ENCODE measurements at places on chromosomes 4 and X. TPM values are rescaled to one million over a fixed set of nuclear protein-coding genes. Genes with fewer than 3 reads are reported as not detected.

Gene ATRX
- total RNA-seq, result 66.2 TPM

Gene CXCL6
- 139 TPM for total RNA-seq

Gene DTHD1
- not detected for total RNA-seq

Gene TMPRSS11F
- total RNA-seq, result not detected

Gene PPEF2
- not detected for total RNA-seq

Gene STATH
- total RNA-seq, result not detected

Gene CCKAR
- total RNA-seq, result 0.05 TPM

Gene FHDC1
- total RNA-seq, result 3.6 TPM

Gene PLP1
- not detected for total RNA-seq

Gene EFNB1
- 79.7 TPM for total RNA-seq

Gene ATP10D
- 76.8 TPM for total RNA-seq

Gene SRD5A3
- 12.0 TPM for total RNA-seq

Gene NAT8L
- total RNA-seq, result 0.17 TPM

Gene CSAG2
- total RNA-seq, result not detected

Gene ERVMER34-1
- total RNA-seq, result 5.4 TPM

Gene CSAG3
- total RNA-seq, result not detected

Gene NXF3
- total RNA-seq, result not detected

Gene P2RY4
- total RNA-seq, result 0.15 TPM

Gene NBDY
- total RNA-seq, result 6.8 TPM

Gene NPNT
- total RNA-seq, result 47.2 TPM

Gene RS1
- 0.17 TPM for total RNA-seq

Gene TMPRSS11D
- total RNA-seq, result not detected

Gene CLTRN
- 3.0 TPM for total RNA-seq

Gene SCFD2
- total RNA-seq, result 19.1 TPM

Gene HERC6
- 27.4 TPM for total RNA-seq

Gene XKRX
- 0.30 TPM for total RNA-seq

Gene GAGE2A
- not detected for total RNA-seq

Gene TSPAN5
- total RNA-seq, result 12.2 TPM

Gene TCEAL9
- total RNA-seq, result 123 TPM

Gene NUDT10
- 0.20 TPM for total RNA-seq

Gene UGT2B11
- not detected for total RNA-seq

Gene ABRAXAS1
- total RNA-seq, result 25.4 TPM

Gene TRIM75
- total RNA-seq, result not detected

Gene SLC2A9
- 30.4 TPM for total RNA-seq
